Pancreas (tissue), 10 donors: ENCODE measurements at places on chromosomes 3 and 15. TPM values are rescaled to one million over a fixed set of nuclear protein-coding genes. Genes with fewer than 3 reads are reported as not detected.
A peak's percentile ranks its signal among the peaks of the same experiment; 100 is the strongest.

The CYP8B1 gene
- not detected for total RNA-seq

The NRG4 gene
- 43.6 TPM for total RNA-seq

The TSC22D2 gene
- total RNA-seq, result 7.1 TPM

The FAM107A gene
- 8.0 TPM for total RNA-seq

The TERC gene
- 2.7 TPM for total RNA-seq

The SYNM gene
- 3.4 TPM for total RNA-seq

The NR2E3 gene
- 0.41 TPM for total RNA-seq

The OR5K1 gene
- not detected for total RNA-seq

The SNURF gene
- total RNA-seq, result 7.1 TPM

The ANKUB1 gene
- total RNA-seq, result not detected

The CCDC9B gene
- total RNA-seq, result 63.6 TPM

The CXCR6 gene
- total RNA-seq, result 0.08 TPM

DNA sequence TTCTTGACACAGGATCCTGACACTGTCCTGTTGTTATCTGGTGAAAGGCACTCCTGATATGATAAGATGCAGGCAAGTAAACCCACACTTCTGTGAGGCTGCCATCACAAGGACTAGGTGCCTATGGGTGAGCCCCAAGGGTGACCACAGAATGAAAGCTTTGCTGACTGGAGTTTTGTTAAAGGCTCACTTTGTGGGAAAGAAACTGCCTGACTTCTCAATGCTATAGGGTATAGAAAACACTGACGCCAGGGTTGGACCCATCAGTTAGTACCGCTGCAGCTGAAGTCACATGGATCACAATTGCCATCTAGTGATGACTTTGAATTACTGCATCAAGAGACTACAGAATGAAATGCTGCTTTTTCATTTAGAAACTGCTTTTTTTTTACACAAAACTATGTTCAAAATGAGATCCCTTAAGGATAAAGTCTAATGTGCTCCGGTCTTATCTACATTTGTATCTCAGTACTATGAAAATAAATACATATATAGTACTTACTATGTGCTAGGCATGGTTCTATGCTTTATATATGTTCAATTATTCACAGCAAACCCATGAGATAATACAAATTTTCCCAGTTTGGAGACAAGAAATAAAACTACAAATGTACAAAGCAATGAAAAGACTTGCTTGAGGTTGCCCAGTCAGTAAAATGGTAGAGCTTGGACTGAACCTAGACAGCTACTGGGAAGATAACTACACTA is 64.2 kb upstream of the CMSS1 start:
- DNase-seq, result no peak

DNA sequence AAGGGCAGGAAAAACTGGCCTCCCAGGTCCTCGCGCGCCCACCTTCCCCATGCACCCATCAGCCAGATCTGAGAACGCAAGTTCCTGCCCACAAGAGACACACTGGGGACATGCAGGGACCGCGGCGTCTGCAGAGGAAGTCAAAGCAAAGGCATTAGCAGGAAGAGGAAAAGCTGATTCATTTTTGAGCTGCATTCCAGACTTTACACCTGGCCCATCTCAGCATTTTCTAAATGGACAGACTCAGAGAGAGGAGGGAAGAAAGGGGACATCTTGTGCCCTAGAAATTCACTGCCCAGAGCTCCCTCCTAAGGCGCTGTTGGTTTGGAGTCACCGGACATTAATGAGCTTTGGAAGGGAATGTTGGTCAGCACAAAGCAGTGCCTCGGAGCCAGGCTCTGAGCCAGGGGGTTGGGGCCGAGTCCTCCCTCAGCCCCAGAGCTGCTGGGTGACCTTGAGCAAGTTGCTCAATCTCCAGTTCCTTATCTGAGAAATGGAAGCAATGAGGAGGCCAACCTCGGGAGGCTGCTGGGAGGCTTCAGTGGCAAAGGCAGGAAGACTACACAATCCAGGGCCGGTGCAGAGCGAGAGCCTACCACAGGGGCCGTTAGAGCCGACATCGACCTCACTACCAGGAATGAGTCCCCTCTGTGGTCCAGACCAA is 150.5 kb upstream of the IQSEC1 start:
- DNase-seq, result peak; percentile 73

DNA sequence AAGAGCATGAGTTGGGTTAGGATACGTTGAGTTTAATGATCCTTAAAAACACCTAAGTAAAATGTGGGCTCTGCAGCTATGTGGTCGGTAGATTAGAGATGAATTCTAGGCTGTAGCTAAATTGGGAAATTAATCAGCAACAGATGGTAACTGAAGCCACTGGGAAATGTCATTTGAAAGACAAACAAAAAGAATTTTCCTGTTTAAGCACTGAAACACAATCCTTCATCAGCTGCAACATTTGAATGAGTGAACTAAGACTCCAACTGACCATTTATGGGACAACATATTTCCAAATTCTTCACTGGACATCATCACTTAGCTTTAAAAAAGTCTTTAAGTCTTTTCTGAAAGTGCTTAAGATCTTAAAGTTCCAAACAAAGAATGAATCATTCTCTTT is 226.9 kb downstream of the ZNF385D start:
- DNase-seq, result no peak

- DNase-seq, result no peak
Observed at GRCh38 chr3:190205739-190206138, 85.0 kb upstream of the P3H2 start.

GRCh38 chr3:174094669-174095068 is 697.1 kb downstream of the NLGN1 start:
- no peak for DNase-seq

GRCh38 chr15:50977162-50977561 is 68.7 kb downstream of the AP4E1 start:
- no peak for DNase-seq

DNA sequence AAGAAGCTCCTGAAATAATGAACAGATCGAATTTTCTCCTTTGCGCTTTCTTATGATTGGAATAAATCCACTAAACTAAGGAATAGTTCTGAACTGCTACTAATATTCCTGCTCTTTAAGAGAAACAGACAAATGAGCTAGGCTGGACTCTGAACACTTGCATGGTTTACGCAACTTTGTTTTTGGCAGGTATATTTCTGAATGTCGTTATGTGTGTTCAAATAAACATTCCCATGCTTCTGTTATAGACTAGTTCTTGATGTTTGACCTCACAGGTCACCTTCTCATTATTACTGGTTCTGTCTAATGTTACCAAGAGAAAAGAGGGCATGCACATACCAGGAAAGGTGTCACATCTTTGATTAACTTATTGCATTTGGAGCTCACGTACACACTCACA is 418.2 kb downstream of the EPHB1 start:
- no peak for DNase-seq

DNA sequence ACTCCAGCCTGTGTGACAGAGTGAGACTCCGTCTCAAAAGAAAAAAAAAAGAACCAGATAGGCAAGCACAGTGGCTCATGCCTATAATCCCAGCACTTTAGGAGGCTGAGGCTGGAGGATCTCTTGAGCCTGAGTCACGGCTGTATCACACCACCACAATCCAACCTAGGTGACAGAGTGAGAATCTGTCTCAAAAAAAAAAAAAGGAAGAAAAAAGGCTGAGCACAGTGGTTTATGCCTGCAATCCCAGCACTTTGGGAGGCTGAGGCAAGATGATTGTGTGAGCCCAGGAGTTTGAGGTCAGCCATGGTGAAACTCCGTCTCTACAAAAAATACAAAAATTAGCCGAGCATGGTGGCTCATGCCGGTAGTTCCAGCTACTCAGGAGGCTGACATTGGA is 5.6 kb upstream of the NICN1 start:
- DNase-seq, result no peak

GRCh38 chr3:83076041-83076440 is 1314.6 kb upstream of the GBE1 start:
- no peak for DNase-seq

DNA sequence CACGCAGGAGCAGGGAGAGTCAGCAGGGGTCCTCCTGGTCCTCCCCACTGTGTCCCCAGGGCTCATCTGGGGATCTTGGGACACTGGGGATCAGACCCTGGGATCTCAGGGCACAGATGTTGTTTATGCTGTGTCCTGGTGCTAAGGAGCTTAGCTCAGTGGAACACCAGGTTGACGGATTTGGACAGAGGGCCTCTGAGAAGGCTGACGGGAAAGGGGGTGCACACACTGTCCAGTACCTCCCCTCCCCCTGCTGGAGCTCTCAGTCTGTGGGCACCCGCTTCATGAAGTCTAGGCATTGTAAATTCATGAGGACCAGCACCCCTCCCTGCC is 21.9 kb upstream of the SEMA3F start:
- DNase-seq, result no peak

DNA sequence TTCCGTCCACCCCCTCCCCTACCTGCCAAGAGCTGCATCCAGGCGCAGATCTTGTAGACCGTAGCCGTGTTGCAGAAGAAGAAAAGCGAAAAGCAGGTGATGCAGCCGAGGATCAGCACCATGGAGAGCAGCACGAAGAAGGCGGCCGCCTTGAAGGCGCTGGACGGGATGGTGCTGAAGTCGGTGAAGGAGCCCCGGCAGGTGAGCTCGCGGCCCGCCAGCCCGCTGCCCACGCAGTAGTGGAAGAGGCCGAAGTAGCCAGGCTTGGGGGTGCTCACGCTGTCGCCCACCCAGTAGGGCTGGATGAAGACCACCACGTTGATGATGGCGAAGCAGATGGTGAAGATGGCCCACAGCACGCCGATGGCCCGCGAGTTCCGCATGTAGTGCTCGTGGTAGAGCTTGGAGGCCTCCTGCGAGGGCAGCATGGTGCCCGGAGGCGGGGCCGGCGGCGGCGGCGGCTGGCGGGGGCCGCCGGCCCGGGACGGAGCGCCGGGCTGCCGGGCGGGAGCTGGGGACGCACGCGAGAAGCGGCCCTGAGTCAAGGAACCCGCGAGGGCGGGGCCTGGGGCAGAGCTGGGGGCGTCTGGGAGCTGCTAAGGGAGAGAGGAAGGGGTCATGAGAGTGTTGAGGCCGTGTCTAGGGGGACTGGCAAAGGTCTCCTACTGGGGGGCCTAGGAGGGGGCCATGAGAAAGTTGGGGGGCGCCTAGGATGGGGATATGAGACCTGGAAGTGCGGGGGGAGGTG is 1.2 kb downstream of the LHFPL4 start:
- peak; percentile 85 for DNase-seq

DNA sequence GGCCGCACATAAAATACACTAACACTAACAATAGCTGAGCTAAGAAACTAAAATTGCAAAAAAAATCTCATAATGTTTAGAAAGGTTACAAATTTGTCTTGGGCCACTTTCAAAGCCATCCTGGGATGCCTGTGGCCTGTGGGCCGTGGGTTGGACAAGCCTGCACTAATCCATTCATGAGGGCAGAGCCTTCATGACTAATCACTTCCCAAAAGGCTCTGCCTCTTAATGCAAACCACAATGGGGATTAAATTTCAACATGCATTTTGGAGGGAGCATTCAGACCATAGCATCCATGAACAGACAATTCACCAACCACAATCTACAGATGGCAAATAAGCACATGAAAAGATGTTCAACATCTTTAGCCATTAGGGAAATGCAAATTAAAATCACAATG is 128.2 kb downstream of the SUCLG2 start:
- DNase-seq, result no peak

DNA sequence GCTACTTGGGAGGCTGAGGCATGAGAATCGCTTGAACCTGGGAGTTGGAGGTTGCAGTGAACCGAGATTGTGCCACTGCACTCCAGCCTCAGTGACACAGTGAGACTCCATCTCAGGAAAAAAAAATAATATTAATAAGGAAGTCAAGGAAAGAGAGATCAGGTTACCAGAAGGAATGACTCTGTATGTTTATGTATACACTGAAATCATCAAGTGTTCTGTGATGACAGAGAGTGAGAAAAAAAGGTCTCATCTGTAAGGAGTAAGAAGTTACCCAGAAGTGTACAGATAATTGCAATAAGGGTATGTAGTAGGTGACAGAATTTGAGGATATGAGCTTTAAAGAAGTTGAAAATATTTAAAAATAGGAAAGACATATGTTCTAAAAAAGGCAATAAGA is 4.3 kb upstream of the CCDC50 start:
- DNase-seq, result no peak

DNA sequence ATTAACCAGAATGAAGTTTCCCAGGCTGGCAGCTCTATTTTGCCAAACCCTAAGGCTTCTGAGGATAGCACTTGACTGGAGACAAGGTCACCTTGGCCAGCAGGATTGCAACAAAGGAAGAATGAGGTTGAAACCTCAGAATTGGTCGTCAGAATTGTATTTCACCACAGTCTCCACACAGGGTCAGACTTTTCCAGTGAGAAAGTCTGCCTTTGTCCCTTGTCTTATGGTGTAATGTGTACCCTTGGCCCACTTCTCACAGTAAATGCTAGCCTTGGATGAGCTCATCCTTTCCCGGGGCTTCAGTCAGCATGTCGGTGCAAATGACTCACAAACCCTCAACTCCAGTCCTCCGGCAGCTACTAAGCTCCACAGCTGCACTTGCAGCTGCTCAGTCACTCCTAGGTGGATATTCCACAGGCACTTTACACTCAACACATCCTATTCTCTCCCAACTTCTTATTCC is 19.7 kb downstream of the SSR3 start:
- no peak for DNase-seq

DNA sequence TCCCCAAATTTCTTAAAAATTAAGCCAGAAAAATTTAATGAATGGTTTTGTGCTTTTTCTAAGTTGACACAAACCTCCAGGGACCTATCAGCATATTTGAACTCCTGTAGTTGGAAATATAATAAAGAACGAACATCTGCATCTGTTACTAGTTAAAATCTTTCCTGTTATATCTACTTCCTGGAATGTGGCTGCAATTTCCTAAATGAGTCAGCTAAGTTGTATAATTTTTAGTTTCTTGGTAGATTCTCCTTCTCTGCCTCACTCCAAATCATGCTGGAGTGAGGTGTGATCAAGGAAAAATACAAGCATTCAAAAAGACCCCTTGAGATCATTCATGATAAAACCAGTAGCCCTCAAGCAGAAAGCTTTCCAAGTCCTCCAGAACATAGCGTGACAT is 106.2 kb upstream of the MCTP2 start:
- no peak for DNase-seq

GRCh38 chr3:137438561-137438960 is 325.6 kb upstream of the SOX14 start:
- no peak for DNase-seq

DNA sequence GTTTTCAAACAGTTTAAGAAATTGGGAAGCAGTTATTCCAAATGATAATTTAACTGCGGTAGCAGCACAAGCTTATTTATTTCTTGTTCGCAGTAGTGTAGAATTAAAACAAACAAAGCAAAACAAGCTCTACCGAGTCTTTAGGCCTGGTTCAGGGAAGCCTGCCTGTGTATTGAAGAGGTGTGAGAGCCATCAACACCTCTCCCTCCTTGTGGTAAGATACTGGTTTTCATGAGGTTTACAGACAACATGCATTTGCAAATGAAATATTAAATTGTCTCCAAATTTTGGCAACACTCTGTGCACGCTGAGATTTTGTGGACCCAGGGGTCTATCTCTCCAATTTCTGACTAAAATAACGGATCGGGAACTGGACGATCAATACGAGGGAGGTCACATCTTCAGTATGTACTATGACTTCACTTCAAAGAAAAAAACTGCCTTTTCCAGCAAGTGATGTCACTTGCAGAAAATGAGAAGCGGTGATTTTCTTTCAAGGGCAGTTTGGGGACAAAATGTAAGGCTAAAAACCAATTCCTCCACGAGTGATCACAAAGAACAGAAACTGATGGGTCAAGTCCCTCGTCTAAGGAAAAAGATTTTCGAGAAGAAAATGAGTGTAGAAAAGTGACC is 721 bp downstream of the ATR start:
- DNase-seq, result no peak
